ENCODE measurements at places on chromosomes 3 and 15.

DNA sequence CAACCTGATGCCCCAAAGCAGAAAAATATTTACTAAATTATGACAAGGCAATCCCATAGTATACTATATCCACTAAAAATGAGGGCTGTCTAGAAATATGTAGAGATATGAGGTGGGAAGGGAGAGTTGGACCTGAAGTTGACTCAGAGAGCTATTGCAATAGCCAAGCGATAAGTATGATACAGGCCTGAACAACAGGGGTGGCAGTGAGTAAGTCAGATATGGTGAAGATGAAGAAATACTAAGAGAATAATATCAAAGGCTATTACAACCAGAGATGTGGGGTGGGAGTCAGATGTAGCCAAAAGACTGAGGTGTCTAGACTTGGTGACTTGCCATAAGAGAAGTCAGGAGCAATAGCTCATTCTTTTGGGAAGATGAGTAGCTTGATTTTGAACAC is 9.2 kb downstream of the HSPBAP1 start:
- DNase-seq = no peak

GRCh38 chr3:174667386-174667785 is 191.7 kb upstream of the NAALADL2 start:
- no peak for DNase-seq

DNA sequence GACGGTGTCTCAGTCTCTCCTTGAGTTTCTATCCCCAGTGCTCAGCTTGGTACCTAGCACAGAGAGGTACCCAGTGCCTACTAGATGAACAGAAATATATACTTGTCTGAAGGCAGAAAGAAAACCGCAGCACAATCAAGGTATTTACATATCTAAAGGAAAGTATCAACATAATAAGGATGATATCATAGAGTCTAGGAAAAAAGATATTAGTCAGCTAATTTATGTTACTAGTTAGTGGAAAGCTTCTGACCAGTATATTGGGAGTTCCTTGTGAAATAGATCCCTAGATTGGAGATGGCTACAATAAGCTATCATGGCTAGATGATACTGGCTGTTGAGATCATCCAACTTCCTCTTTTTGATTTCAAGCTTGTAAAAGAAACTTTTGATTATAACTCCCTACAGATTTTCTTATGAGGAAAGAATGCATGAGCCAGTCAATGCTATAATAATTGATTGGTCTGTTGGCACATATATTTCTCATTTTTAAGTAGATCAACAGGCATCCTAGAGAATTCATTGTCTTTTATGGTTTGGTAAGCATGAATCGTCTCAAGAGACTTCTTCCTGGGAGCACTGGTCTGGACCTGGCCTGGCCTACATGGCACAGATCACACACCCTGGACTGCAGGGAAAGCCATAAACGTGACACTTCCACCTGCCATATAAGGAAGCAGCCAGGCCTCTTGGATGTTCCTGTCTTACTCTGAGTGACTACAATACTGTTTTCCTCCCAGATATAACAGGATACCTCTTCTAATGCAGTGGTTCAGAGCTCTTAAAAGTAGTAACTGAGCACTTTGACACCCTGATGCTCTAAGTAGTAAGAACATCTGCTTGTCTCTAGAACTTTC is 60.7 kb downstream of the IMPG2 start:
- no peak for DNase-seq

DNA sequence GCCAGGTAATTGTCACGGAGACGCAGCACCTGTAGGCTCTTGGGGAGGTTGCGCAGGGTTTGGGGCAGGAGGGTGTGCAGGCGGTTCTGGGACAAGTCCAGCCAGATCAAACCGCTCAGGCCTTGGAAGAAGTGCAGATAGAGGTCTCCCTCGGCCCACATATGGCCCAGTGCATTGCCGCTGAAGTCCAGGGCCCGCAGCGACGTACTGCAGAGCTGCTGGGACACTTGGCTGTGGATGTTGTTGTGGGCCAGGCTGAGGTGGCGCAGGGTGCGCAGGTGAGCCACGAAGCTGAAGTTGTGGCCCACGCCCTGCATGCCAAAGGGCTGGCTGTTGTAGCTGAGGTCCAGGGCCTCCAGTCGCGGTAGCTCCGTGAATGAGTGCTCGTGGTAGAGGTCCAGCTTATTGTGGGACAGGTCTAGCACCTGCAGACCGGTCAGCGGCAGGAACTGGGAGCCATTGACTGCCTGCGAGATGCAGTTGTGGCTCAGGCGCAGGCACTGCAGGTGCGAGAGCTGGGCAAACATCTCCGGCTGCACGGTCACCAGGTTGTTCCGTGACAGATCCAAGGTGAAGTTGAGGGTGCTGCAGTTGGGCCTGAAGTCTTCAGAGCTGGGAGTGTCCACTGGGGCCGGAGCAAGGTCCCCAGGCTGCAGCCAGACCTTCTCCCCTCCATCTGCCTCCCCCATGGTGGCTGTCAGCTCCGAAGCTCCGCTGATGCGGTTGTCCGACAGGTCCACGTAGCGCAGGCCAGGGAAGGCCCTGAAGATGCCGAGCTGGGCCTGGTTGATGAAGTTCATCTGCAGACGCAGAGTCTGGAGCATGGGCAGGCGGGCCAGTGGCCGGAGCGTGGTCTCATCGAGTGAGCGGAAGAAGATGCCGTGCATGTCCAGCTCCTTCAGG is 2.9 kb downstream of the TLR9 start:
- DNase-seq = no peak

GRCh38 chr15:41874736-41875135 is 19.1 kb downstream of the SPTBN5 start:
- DNase-seq = no peak

- DNase-seq = no peak
Measured at GRCh38 chr15:56916825-56917477, 1.5 kb upstream of the TCF12 start.

Data from T-helper 17 cell (primary cell).